SHP77 (cell line): ENCODE measurements at places on chromosomes 16 and 17.

DNA sequence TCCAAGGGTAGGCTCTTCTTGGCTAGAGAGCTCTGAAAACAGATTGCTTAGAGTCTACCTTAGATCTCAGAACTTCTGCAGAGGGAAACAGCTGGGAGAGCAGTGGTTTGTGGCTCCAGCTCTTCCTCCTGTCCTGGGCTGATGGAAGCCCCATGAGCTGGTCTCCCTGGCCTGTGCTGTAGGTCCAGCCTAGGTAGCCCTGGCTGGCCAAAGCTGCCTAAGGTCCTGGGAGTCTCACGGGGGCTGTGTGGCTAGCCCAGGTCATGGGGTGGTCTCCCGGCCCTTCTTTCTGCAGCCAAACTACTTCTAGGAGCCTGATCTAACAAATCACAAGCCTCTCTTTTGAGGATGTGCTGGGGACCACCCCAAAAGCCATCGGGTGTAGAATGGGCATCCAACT lies 75.7 kb downstream of the MPRIP start:
- no peak for DNase-seq

DNA sequence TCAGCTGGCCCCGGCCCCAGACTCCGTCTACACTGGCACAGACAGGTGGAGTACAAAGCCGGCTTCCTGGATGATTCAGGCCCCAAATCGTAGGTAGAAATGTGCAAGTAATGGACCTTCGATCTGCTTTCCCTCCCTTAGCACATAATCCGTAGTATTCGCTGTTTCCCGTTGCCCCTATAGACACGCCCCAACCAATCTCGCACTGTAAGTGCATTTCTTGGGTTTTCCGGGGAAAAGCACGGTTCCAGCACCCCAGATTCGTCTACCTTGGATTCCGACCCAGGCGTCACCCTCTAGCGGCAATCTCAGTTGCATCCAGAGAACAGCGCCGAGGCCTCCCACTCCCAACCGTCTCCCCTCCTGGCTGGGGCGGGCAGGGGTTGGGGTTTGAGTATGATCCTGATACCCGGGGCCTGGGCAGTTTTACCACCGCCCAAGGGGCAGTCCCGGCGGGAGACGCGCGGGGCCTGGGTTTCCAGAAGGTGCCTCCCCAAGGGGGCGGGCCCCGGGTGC lies 12.1 kb upstream of the FOXF1 start:
- DNase-seq: no peak

GRCh38 chr16:81466356-81466980 lies 21.9 kb downstream of the CMIP start:
- DNase-seq: no peak

- DNase-seq: peak; percentile 94
Measured at GRCh38 chr17:73770115-73770848, 126.0 kb upstream of the SDK2 start.

- DNase-seq: no peak
Measured at GRCh38 chr16:74049027-74049426, 247.6 kb upstream of the PSMD7 start.

DNA sequence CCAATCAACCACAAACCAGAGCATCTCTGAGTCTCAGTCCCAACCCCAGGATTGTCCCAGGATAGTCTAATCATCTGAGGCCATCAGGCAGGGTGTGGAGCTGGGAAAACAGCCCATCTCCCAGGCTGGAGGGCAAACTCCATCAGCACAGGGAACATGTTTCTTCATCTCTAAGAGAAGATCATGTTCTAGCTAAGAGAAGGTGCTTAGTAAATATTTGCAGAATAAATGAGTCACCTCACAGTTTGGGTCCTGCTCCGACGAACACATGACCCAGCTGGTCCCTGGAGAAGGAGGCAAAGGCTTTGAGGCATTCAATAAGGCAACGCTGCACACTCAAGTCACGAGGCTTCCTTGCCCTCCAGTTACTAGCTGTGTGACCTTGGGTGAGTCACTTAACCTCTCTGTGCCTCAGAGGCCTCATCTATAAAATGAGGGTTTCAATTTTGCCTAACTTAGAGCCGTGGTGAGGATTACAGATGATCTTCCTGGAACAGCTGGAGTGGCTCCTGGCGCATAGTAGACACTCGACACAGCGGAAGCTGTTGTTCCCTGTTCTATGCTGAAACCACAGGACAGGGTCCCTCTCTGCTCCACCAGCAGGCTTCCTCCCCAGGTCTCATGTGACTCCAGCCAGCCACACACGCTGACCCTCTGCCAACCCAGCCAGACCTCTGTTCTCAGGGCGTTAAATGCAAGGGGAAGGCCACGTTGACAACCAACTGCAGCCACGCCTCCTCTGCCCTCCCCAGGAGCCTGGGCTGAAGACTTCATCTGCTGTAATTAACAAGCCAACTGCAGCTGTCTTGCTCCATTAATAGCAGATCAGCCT lies 10.3 kb upstream of the RPL38 start:
- peak; percentile 84 for DNase-seq

DNA sequence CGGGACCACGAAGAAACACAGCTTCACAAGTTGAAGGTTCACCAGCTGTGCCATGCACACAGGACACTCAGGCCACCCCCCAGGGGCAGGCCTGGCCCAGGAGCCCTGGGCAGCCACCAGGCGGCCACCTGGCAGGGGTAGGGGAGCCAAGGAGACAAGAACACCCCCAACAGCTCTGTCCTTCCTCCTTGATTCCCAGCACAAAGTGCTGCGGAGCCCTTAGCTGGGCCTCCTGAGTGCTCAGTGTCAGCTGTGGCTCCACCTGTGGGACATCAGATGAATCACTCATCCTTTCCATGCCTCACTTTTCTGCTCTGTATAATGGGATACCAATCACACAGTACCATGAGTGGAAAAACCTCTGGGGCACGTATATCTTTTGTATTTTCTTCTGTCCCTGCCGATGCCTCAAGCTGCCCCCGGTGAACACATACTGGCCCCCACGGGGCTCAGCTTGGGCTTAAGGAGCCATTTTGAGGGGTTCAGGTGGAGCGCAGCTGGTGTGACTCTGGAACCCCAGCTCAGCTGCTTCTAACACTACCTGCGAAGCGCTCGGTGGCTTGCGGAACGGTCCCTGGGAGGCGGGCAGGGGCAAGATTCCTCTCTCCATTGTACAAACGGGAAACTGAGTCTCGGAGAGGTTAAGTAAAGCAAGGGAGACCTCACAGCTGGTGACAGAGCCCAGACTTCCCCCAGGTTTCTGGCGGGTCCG lies 12.0 kb downstream of the GALK1 start:
- DNase-seq: no peak

DNA sequence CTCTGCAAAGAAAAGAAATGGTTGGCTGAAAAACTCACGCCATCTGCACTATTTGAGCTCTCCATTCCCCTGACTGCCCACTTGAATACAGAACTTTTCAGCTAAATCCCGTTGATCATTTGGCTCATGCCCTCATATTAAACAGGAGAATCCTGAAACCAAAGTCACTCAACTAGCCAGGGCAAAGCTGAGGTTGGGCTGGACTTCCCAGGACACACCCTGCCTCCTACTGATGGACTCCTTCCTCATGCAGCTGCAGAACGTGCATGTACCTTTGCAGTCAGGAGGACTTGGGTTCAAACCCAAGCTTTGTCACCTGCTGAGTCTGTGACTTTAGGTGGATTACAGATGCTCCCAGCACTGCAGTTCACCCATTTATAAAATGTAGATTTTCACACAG lies 7.7 kb downstream of the ASIC2 start:
- peak; percentile 41 for DNase-seq

DNA sequence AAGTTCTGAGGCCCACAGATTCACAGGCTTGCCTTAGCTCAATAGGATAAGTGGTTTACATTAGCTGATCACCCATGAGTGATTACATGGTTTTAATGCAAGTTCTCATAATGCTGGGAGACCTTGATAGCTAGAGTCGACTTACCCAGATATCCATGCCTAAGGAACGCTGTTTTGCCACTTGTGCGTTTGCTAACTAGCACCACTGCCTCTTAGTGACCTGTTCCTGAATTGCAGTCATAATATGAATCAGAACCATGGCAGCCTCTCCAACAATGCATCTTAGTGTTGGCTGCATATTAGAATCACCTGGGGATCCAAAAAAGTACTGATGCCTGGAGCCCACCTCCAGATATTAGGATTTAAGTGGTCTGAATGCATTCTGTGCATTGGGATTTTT lies 251.1 kb upstream of the CDH5 start:
- DNase-seq: no peak

GRCh38 chr17:40901981-40902474 lies 17.0 kb upstream of the KRT20 start:
- DNase-seq: no peak

DNA sequence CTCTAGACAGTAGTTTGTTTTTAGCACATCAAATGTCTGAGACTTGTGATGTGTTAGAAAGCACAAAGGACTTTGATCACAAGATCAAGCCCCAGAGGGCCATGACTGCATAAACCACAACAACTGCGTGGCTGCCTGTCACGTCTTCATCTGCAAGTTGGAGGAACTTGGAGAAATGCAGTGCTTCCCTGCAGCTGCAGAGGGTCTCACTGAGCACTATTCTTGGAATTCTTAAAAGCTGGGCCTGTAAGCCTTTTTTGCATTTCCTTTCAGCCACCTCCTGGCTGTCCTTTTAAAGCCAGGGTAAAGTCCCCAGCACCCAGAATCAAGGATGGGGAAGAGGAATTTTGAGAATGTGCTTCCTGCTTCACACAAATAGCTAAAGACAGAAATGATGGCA lies 431.3 kb downstream of the MAF start:
- DNase-seq: no peak

GRCh38 chr17:8685381-8685780 lies 54.9 kb upstream of the MYH10 start:
- no peak for DNase-seq

DNA sequence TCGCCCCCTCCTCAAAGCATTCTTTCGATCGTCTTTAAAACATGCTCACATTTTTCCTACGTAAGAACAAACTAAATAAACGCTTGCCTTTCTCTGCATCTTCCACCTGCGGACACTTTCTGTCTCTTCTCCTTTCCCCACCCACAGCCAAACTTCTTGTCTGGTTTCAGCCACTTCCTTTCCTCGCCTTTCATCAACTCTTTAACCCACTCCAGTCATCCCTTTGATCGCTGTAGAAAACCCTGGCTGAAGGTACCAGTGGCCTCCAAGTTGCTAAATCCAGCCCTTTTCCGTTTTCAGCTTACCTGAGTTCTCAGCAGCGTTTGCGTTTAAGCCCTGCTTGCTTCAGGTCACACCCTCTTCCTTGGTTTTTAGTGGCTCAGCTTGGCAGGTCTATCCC lies 483 bp downstream of the RPA1 start:
- no peak for DNase-seq

DNA sequence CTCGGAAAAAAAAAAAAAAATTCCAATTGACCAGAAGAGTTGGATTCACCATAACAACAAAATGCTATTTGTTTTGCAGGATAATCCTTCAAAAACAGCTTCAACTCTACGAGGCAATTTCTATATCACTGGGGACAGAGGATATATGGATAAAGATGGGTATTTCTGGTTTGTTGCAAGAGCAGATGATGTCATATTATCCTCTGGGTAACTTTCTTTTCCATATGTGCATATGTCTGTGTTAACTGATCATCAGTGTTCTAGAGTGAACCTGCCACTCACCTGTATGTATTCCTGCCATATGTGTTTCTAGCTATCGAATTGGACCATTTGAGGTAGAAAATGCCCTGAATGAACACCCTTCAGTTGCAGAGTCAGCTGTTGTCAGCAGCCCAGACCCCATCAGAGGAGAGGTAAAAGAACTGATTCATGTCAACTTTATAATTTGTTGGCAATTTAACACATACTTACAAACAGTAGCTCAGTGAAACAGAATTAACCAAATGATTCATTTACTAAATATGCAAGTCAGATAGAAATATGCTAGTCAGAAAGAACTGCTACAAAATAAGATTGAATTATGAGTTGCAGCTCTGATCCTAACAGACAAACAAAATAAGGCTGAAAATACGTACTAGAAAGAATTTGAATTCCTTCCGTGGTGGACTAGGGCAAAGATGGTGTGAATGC lies 14.2 kb downstream of the ERI2 start:
- no peak for DNase-seq

GRCh38 chr16:71676236-71676635 lies 48.3 kb downstream of the PHLPP2 start:
- DNase-seq: no peak

- DNase-seq: no peak
Measured at GRCh38 chr17:60602385-60602742, 2.4 kb downstream of the PPM1D start.

DNA sequence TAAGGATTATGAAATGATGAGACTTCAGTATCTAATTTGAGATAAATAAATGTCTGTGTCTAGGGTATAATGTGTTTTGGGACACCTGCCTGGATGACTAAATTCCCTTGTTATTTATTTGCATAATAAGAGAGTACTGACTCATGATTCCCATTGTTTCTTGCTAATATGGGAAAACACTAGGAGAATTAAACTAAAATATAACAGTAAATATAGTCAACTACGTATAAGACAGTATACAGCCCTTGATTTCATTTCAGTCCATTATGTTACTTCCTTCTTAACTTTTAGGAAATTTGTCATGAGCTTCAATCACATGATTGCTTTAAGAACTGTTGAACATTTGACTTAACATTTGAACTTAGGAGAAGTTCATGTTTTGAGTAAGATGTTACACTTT lies 62.4 kb downstream of the VMP1 start:
- DNase-seq: no peak

- DNase-seq: no peak
Measured at GRCh38 chr17:58254803-58255202, 16.4 kb downstream of the LPO start.

GRCh38 chr16:3935921-3936320 lies 55.4 kb upstream of the CREBBP start:
- DNase-seq: no peak

GRCh38 chr17:3507071-3507470 lies 31.3 kb downstream of the ASPA start:
- DNase-seq: no peak

DNA sequence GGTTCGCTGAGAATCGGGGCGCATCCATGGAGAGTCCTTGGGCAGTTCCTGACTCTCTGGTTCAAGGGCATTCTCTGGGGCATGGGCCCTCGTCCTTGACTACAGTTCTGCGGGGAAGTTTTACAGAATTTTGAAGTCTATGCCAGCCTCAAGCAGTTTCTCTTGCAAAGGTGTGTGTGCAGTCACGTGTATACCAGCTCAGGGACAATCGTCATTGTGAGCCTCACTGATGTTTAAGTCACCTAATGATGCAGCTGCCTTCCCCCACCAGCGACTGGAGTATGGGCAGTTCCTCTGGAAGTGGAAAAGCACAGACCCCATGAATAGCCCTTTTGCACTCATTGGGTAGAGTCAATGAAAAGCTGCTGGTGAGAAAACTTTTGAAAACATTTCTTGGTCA lies 1.3 kb downstream of the PLCG2 start:
- no peak for DNase-seq

GRCh38 chr16:79564671-79565107 lies 35.8 kb downstream of the MAF start:
- DNase-seq: no peak

DNA sequence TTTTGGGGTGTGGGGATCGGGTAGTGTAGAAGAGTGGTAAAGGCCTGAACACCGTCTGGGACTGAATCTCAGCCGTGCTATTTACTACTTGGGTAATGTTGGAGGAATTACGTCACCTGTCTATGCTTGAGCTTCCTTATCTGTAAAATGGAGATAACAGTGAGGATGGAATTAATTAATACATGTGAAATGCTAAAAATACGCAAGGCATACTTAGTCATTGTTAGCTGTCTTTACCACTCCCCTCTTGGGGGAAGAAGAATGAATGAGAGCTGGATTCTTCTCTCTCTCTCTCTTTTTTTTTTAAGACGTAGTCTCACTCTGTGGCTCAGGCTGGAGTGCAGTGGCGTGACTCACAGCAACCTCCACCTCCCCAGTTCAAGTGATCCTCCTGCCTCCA lies 41.1 kb upstream of the TANGO6 start:
- no peak for DNase-seq
